Fibroblast of lung (primary cell): ENCODE measurements at places on chromosomes 6 and 20.

- peak; percentile 7 for DNase-seq
Observed at GRCh38 chr6:116059713-116060571, 749 bp downstream of the FRK start.

- peak; percentile 53 for DNase-seq
Observed at GRCh38 chr6:134437376-134437775, 119.5 kb upstream of the SGK1 start.

DNA sequence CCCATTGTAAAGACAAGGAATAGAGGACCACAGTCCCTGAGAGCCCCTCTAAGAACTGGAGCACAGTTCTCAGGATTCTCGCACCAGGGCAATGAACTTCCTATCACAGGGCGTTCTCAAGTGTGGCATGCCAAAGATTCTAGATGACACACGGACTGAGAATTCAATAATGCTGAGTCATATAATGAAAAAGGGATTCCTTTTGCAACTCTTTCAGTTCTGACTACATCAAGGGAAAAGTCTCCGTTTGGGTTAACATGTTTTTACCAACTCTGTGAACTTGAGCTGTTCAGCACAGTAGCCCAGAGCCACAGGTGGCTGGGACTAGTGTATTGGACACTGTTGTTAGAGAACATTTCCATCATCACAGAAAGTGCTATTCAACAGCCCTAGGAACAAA is 3.4 kb downstream of the MED20 start:
- peak; percentile 91 for DNase-seq

GRCh38 chr6:34851361-34851760 is 36.5 kb downstream of the TAF11 start:
- no peak for DNase-seq

GRCh38 chr6:12974551-12974950 is 258.0 kb downstream of the PHACTR1 start:
- no peak for DNase-seq

DNA sequence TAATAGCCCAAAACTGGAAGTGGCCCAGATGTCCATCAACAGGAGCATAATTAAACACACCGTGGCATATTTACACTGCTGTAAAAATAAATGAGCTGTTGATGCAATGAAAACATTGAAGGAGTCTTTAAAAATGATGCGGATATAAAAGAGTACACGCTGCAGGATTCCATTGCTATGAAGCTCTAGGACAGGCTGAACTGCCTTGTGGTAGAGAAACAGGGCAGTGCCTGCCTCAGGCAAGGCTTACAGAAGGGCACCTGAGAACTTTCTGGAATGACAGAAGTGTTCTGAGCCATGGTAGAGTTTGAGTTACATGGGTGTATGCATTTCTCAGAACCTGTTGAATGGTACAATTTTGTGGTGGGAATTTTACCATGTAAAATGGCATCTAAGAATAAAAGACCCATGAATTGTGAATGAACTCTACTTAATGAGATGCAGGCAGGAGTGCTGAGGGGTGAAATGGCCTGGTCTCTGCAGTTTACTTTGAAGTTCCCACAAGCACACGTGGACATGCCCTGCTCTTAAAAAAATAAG is 45.3 kb upstream of the RIN2 start:
- peak; percentile 82 for DNase-seq

DNA sequence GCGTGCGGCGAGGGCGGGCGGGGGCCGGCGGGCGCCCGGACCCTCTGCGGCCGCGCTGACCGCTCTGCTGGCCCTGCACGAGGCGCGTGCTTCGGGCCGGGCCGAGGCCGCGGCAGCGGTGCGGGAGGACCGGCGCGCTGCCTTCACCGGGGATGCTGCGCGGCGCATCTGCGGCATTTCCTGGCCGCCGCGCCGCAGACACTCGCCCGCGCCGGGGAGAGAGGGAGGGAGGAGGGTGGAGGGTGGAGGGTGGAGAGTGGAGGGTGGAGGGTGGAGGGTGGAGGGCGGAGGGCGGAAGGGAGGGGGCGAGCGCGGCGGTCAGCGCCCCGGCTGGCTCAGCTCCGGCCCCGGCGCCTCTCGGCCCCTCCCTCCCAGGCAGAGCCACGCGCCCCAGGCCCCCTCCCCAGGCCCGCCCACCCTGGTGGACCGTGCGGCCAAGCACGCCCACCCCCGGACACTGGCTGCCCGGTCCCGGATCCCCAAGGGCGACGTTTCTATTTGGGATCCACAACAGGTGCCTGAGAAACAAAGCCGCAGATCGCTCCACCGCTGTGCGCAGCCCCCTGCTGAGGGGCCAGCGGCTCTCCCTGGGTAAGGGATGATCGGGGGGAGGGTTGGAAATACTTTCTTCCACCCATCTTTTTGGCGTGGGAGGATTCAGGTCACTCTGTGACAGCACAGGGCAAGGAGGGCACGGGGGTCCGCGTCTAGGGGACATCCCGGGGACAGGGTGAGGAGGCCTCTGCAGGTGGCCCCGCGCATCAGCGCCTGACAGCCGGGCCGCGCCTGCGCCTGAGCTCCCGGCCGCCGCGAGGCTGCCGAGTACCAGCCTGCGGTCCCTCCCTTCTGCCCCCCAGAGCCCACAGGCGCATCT is 111.2 kb upstream of the BEND6 start:
- peak; percentile 77 for DNase-seq

DNA sequence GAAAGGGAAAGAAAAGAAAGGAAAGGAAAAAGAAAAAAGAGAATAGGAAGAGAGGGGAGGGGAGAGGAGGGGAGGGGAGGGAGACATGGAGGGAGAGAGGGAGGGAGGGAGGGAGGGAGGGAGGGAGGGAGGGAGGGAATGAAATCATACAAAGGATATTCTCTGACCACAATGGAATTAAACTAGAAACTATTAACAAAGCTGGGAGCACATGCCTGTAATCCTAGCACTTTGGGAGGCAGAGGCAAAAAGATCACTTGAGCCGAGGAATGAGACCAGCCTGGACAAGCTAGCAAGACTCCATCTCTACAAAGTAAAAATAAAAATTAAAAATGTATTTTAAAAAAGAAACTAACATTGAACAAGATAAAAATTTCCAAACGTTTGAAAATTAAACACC is 62.8 kb downstream of the ILRUN start:
- DNase-seq = no peak

DNA sequence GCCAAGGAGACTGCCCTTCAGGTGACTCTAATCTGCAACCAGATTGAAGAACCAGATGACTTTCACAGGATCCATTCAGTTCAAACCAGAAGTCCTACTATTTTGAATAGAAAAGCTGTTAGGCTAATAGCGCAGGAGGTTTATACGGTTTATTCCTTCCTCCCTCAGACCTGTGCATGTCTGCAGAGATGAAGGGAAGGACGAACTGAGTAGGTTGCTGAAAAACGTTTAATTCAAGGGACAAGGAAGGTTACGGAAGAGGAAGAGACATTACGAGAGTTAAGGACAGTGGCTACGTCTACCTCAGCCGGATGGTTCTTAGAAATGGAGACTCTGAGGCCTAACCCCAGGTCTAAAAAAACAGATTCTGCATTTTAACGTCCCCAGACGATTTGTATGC is 978 bp downstream of the AURKA start:
- DNase-seq = no peak

GRCh38 chr6:30463651-30464618 is 25.4 kb upstream of the HLA-E start:
- peak; percentile 58 for DNase-seq

DNA sequence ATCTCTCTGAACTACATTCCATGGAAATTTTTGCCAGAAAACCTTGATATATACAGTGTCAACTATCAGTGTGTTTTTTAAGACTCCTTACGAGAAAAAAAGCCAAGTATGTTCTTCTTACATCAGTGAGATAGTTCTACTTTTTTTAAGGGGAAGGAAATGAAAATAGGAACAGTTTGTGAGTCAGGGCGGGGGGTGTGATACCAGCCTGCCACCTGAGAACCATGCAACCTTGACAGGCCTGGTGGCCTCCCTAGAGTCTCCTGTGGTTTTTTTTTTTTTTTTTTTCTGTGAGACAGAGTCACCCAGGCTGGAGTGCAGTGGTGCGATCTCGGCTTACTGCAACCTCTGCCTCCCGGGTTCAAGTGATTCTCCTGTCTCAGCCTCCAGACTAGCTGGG is 96.3 kb upstream of the GCM1 start:
- no peak for DNase-seq

DNA sequence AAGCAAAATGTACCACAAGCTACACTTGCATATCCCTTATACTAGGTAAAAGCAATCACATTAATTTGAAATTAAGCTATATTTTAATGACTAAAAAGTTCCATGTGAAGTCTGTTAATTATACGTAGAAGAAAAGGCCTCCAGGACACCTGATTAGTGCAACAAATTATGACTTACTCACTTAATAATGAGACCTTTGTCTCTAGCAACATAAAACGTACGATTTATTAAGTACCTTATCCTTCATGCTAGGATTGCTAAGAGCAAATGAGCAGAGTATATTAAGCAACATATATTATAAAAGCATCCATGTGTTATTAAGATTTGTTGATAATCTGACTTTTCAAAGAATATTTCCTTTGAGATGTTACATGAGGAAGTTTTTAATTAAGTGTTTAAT is 2.5 kb downstream of the BMP5 start:
- DNase-seq = no peak

DNA sequence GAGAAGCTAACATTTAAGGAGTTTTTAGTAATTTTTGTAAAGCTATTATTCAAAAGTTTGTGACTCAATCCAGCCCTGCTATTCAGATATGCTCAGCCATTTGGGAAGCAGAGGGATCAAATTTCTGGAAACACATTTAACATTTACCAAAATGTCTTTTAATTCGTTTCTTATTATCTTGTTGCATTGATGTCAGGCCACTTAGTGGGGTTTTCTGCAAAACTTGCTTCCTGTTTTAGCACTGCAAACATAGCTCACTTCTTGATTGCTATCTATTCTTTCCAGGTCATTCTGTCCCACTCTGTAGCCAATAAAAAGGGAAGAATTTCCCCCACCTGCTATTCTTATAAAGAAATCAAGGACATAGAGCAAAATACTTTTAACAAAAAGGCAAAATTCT is 176.9 kb upstream of the SUPT3H start:
- DNase-seq = no peak

DNA sequence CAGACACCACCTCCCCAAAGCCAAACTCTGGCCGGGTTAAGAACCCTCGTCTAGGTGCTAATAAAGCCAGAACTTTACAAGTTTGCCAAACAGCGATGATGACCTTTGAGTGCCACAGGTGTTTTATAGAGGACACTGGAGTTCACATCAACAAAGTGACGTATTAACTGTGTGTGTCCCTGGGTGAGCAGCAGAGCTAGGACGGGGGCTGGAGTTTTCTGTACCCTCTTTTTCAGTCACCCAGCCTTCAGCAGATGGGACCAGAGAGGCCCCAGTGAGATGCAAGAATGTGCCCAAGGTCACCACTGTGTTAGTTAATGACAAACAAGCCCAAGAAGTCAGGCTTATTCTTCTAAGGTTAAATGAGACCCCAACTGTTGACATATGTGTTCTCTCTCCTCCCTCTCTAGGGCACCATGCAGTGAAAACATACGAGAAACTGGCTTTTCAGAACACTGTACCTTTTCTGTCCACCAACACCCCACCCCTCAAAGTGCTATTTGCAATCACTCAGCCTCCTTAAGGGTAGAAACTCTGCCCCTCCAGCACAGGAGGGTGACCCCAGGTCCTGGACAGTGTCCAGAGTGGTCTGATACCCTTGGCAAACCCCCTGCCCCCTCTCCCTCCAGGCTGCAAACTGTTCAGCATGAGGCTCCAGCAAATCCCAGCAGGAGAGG is 5.2 kb downstream of the SDC4 start:
- no peak for DNase-seq

DNA sequence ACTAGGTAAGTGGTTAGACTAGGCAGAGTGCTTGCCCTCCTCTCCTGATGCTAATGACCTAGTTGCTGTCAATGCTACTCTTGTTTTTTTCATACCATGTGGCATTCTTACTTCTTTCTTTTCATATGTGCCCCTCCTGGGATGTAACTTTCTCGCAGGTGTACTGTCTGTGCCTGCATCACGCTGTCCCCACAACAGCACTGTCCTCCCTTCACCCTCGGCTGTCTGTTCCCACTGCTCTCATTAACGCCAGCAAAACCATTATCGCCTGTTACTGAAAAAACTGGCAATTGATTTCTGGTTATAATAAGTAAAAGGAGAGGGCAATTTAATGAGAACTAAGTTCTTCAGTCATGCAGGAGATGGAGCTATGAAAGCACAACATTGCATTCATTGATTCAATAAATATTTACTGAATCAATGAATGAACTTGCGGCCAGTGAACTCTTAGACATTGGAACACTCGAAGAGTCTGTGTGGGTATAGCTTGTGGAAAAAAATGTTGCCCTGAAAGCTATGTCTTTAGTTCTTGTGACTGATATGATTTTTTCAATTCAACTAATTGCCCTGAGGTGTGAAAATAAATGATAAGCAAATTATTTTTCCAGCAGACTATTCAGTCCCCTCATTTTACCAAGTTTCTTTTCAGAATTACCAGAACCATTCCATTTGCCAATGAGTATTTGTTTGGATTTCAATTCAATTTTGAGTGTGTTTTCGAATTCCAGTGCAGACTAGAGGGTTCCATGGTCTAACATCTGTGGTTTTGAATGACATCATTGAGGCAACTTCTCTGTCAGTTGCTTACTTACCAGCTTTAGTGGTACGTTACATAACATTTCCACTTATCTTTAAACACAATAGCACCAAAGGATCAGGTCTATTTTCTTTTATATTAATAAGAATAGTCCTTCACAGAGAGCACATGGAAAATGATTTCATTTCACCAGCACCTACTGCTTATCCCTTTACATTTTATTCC is 2.1 kb downstream of the SLC17A4 start:
- no peak for DNase-seq

DNA sequence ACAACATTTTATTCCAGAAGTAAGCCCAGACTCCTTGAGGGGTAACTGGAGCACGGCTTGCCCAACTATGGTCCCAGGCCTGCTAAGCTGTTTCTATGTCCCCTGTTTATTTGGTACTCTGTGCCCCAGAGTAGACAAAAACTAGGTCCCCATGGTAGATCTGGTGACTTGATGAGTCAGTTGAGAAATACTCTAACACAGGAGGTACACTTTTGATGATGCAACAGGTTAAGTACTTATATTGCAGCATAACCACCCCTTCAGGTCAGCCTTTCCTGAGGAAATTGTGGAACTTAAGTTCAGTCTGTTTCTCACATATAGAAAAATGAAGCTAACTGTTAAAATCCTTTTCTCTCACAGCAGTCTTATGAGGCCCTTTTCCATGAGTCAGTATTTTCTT is 19.6 kb downstream of the TTPAL start:
- DNase-seq = peak; percentile 86

- DNase-seq = no peak
Observed at GRCh38 chr6:279341-280029, 12.8 kb upstream of the DUSP22 start.

DNA sequence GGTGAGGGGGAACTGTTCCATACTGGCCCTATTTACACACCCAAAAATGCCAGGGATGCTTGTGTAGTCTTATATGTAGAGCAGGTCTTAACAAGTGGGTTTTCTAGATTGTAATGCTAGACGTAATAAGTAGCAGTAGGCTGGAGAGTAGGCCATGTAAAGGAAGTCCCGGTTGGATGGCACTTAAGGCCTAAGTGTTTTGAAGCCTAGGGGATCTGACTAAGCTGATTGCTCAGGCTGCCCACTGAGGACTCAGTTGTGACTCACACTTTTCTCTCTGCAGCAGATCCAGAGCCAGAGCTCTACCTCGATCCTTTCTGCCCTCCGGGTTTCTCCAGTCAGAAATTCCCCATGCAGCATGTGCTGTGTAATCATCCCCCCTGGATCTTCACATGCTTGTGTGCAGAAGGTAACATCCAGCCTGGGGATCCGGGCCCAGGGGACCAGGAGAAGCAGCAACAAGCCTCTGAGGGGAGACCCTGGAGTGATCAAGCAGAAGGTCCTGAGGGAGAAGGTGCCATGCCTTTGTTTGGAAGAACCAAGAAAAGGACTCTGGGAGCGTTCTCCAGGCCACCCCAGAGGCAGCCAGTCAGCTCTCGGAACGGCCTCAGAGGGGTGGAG is 26.6 kb downstream of the ZNF133 start:
- peak; percentile 65 for DNase-seq
